Stimulated activated CD4-positive, alpha-beta T cell treated with anti-CD3 and anti-CD28 coated beads, Interleukin-1b, Interleukin-23, amount 100 ng/mL, for 48 hours (primary cell): ENCODE measurements at places on chromosomes 2 and 18.

DNA sequence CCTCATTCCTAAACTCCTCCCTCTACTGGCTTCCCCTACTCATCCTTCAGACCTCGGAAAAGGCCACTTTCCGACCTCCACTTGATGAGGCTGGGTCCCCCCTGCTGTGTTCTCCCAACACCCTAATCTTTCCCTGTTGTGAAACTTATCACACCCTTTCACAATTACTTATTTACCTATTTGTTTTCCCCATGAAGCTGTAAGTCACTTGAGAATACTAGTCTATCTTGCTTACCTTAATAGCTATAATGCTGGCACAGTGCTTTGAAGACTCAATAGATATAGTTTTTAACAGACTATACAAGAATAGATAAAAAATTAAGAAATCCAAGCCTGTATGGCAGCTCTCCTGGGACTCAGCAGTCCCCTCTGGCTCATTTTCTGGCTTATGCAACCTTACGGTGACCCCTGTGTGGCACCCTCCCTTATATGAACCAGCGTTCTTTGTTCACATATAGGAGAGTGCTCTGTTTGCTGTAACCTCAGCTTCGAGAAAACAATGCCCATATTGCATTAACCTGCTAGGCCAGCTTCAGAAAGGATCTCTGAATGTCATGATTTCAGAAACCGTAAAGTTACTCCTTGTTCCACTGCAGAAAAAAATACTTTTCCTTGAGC lies 220.4 kb upstream of the PKDCC start:
- no peak for DNase-seq

DNA sequence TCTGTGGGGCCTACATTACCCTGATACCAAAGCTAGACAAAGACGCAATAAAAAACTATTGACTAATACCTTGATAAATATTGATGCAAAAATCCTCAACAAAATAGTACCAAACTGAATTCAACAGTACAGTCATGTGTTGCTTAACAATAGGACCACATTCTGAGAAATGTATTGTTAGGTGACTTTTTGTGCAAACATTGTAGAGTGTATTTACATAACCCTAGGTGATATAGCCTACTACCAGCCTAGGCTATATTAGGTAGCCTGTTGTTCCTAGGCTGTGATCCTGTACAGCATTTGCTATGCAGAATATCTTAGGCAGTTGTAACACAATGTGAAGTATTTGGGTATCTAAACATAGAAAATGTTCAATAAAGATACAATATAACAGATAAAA lies 36.7 kb downstream of the CCDC138 start:
- DNase-seq, result no peak

DNA sequence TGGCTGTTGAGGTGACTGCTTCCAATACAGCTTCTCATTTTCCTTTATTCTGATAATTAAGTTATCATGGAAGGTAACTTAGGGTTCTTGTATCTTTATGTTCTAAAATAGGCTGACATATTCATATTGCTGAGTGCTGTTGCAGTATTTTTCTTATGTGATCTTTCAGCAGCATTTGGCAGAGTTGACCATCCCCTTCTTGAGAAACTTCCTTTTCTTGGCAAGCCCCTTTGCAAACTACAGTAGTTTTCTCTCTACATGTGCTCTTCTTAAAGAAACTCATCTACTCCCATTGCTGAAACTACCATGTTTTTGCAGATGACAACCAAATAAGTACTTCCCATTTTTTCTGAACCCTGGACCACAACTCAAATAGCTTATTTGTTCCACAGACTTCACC lies 476.5 kb upstream of the TRIB2 start:
- no peak for DNase-seq

DNA sequence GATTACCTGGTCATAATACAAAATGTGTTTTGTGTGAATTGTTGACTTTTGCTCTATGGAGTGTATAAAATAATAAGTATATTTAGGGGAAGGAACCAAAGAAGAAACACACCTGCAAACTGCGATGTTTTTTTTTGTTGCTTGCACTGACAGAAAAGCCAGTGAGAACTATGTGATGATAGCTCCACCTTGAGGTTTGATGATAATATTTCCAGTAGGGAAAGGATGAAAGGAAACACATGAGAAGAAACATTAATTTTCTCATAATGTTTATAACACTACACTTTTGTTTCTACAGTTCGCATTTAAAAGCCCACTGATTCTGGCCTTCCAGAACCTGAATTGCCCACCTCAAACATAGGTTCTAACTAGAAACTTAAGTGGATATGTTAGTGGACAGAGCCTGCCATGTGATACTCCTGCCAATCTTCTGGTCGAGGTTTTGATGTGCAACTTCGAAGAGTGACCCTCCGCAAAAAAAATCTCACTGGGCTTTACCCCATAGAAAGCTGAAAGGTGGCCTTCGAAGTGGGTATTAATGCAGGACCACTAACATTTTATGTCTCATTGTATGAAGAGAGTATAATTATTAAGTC lies 476.4 kb upstream of the SPHKAP start:
- no peak for DNase-seq

GRCh38 chr18:46158499-46158898 lies 54.3 kb downstream of the HAUS1 start:
- no peak for DNase-seq

GRCh38 chr18:31546476-31546875 lies 45.2 kb upstream of the TTR start:
- DNase-seq, result no peak

GRCh38 chr2:99420031-99420430 lies 69.8 kb downstream of the REV1 start:
- no peak for DNase-seq

DNA sequence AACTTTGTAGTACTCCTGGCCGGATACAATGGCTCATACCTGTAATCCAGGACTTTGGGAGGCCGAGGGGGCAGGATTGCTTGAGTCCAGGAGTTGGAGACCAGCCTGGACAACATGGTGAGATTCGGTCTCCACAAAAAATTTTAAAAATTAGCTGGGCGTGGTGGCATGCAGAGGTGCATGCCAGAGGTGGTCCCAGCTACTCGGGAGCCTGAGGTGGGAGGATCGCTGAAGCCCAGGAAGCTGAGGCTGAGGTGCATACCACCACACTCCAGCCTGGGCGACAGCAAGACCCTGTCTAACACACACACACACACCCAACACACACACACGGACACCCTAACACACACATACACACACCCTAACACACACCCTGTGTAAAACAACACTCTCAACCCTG lies 55.6 kb downstream of the HDAC4 start:
- DNase-seq, result no peak

- no peak for DNase-seq
Observed at GRCh38 chr2:95353613-95354468, 48.7 kb upstream of the FAHD2A start.

DNA sequence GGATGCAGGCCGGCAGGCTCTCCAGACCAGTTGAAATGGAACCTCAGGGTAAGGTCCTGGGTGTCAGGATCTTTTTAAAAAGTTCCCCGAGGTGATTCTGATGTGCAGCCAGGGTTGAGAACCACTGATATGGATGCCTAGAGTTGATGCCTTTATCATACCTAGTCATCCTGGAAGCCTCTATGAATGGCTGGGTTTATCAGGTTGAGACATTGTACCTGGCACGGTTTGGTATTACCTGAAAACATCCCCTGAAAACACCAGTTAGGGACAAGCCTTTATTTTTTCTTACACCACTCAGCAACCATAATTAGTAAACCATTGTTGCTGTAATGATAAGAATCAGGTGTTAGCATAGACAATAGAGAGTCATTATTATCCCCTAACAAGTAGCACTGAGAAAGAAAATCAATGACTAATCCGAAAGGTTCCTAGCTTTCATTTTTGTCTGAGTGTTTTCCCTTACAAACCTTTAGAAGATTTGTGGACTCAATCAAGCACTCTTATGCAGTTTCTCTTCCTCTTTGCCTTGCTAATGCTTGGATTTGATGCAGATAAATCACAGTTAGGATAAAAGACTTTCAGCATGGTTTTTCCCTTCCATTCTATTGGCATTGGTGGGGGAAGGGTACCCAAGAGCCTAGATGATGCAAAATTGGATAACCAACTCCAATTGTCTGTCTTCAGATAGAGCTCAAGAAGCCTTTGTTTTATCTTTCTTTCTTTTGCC lies 116.5 kb upstream of the LYPD6 start:
- no peak for DNase-seq

DNA sequence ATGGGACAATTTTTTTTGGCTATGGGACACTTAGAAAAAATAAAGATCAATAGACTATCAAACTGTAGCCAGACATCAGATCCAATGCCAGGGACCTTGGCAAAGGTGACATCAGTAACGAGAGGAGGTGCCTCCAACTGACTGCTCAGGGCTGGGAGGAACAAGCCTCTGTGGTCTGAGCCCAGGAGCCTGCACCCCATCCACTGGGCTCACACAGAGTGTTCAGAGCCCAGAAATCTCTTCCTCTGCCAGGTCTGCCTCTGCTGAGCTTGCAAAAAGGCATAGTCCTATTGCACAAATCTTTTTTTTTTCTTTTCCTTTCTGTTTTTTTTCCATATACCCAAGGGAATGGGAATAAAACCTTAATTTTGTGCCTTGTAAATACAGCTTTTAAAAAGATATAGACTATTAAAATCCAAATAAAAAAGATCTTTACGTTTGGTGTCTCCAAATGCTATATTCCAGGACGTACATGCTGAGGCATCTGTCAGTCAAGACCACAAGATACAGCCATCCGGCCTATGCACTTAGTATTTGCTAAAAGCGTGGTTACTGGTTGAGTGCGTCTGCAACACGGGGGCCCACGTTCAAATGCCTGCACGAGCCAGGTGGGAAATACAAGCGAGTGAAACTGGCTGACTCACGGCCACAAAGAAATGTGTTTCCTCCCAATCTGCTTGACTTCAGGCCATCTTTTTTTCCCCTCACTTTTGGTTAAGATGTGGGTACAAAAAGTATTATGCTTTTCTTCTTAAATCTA lies 7.8 kb upstream of the ARHGAP25 start:
- DNase-seq, result peak; percentile 89

GRCh38 chr2:175847128-175847527 lies 154.9 kb downstream of the LNPK start:
- no peak for DNase-seq

- no peak for DNase-seq
Observed at GRCh38 chr18:34207344-34207851, 17.3 kb downstream of the NOL4 start.

DNA sequence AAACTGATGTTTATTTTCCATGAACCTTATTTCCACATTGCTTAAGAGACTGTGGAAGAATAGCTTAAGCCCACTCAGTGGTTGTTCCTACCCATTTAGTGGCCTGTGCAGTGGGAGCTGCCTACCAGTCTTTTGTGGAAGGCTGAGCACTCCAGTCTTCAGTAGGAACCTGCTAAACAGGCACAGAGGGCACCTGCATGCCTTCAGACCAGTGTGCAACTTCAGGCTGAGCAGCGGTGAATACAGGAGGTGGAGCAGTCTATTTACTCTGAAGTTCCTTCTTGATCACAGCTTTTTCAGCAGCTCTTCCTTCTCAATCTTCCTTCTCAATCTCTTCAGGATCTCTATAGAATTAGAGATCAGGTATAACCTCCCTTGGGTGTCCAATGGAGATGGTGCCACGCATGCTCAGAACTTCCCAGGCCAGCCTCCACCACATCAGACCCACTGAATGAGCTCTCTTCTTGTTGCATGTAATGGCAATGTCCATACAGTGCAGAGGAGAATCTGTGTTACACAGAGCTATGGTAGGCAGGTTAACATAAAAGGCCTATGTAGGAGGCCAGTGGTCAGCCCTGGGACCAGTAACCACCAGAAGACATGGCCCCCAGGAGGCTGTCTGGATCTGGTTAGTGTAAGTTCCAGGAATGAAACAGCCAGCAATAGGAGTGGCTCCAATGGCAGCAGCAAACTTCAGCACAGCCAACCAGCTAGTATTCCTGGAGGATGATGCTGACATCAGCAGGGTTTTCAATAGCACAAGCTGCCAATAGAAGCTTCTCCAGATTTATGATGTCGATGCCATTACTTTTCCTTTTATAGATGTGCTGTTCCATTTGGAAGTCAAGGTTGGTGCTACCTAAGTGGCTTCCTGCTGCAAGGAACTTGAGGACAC lies 47.9 kb upstream of the MAT2A start:
- no peak for DNase-seq

DNA sequence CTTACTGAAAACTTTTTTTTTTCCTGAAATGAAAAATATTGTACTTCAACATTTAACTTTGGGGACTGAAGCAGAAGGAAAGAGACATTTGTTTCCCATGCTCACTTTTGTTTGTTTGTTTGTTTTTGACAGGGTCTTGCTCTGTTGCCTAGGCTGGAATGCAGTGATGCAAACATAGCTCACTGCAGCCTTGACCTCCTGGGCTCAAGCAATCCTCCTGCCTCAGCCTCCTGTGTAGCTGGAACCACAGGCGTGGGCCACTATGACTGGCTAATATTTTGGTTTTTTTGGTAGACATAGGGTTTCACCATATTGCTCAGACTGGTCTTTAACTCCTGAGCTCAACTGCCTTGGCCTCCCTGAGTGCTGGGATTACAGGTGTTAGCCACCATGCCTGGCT lies 70.9 kb upstream of the SPTBN1 start:
- no peak for DNase-seq

GRCh38 chr2:6674381-6674780 lies 191.3 kb downstream of the CMPK2 start:
- no peak for DNase-seq

DNA sequence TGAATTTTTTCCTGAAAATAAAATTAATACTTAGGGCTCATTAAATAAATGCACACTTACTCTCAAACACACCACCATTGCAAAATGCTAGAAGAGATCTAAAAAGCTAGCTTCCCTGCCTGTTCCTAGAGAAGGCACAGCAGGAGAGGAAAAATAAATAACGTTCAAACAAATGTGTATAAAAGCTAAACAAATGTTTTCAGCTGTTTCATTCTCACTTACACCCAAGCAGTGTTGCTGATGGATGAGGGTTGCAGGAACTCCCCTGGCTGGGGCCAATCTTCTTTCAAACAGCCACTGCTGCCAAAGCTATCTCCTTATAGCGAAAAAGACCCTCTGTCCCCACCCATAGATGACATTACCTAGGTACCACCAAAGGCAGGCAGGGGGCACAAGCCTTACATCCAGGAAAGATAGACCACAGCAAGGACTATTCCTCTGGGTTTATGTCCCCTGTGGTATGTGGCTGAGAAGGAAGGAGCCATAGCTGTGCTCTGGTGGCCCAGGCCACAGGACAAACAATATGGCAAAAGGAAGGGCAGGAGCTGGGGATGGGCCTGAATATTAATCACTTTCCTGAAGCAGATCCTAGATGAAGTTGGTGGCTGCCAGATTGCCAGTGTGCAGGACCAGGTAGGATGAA lies 214.6 kb downstream of the TTC32 start:
- DNase-seq, result no peak

DNA sequence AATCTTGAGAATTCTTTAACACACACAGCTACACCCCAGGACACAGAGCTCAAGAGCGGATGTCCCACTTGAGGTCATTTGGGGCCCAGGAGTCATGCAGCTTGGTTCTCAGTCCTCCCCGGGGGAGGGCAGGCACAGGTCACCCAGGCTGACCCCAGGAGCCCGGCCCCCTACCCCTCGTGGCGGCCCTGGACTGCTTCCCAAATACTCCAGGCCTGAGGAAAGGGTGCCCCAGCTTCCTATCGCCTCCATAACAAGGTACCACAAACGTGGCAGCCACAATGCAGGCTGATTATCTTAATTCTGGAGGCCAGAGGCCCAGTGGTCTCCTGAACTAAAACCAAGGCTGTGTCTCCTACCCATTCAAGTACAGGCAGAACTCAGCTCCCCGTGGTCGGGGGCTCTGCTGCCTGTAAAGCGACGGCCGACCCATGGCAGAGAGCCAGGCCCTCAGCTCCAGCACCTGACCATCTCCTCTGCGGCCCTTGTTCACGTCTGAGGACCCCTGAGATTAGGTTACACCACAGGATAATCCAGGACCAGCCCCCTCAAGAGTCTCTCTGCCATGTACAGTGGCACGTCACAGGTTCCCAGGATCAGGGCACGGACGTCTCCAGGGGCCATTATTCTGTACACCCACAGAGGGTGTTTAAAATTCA lies 10.5 kb downstream of the SLC66A2 start:
- DNase-seq, result no peak
